NCI-H2081 (cell line): ENCODE measurements at places on chromosomes 16 and 17.

DNA sequence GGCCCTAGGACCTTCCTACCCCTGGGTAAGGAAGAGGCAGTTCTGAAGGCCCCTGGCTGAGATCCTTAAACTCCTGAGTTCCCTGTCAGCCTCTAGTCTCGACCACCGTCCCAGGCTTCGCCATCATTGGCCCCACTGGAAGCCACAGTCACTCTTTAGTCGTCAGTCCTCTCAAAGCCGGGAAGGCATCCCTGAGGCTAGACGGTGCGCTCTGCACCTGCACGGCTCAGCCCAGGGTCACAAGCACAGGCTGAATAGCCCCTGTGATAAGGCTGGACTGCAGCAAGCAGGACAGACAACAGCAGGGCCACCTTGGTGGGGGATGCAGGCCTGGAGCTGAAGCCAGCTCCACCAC, 3.3 kb upstream of the HEXIM1 start:
- no peak for DNase-seq

GRCh38 chr16:67326472-67327309, at the start of the genes KCTD19 and LRRC36:
Gene KCTD19 (minus strand): TSS chr16:67326741. CDS start chr16:67326707, 34 bp downstream.
Gene LRRC36 (plus strand): TSS chr16:67326815. CDS start chr16:67326863, 48 bp downstream.
- DNase-seq = peak; percentile 48

DNA sequence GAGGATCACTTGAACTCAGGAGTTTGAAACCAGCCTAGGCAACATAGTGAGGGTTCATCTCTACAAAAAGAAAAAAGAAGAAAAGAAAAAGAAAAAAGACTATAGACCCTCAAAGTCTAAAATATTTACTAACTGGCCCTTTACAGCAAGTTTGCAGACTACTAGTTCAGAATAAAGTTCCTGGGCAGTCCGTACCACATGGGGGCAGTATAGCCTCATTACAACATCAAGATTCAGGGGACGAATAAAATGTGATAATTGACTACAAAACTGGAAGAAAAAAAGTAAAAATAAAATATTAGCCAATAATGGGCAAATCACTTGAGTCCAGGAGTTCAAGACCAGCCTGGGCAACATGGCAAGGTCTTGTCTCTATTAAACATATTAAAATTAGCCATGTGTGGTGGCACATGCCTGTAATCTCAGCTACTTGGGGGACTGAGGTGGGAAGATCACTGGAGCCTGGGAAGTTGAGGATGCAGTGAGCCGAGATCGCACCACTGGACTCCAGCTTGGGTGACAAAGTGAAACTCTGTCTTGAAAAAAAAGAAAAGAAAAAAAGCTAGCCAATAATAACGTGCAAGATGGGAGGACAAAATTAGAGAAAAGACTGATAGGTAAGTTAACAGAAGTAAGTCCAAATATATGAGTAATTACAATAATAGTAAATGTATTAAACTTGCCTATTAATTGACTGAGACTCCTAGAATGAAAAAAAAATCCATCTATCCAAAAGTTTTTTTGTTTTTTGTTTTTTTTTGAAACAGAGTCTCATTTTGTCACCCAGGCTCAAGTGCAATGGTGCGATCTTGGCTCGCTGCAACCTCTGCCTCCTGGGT, 129.4 kb upstream of the SEC14L1 start:
- peak; percentile 71 for DNase-seq

GRCh38 chr17:12320286-12320685, 299.6 kb downstream of the MAP2K4 start:
- DNase-seq = no peak

- no peak for DNase-seq
Measured at GRCh38 chr16:29985271-29985811, 10.1 kb downstream of the HIRIP3 start.

DNA sequence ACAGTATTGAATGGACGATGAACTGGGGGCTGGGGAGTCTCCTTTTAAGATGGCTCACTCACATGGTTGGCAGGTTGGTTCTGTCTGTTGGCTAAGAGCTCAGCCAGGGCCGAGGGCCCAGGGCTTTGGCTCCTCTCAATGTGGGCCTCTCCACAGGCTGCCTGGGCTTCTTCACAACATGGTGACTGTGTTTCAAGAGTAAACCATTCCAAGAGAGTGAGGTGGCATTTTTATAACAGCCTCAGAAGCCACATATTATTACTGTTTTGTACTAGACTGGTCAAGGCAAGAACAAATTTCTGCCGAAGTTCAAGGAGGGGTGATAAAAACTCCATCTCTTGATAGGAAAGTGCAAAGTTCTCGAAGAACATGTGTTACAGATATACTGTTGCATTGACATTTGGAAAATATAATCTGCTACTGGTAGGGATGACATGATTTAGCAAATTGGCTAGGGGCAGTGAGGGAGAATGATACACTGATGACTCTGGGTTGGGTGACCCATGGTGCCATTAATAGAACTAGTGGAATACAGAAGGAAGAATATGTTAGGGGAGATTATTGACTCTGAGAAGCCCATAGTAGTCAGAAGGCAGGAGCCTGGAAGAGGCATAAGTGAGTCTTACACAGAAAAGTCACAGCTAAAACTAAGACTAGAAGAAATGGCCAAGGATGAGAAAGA, 13.7 kb downstream of the KRABD2 start:
- no peak for DNase-seq

DNA sequence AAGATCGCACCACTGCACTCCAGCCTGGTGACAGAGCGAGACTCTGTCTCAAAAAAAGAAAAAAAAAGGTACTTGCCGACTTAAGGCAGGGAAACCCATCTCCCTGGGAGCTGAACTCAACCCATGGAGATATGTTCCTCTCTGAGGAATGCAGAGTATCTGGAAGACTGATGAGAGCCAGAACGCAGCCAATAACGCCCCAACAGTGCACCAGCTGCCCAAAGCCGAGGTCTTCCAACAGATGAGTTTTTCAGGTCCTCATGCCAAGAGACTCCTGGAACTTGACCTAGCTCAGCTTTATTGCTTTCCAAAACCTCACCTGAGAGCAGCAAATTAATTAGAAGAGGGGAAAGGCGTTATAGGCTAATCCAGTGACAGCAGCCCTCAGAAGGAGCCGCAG, 9.4 kb downstream of the ELAC2 start:
- no peak for DNase-seq

- peak; percentile 42 for DNase-seq
Measured at GRCh38 chr17:56939869-56940484, 20.9 kb downstream of the COIL start.

- no peak for DNase-seq
Measured at GRCh38 chr16:86806838-86807351, 228.5 kb downstream of the FOXL1 start.

GRCh38 chr16:75471723-75472633, 7.5 kb upstream of the TMEM170A start:
- DNase-seq = peak; percentile 46

GRCh38 chr17:2292100-2292499, 11.5 kb downstream of the SMG6 start:
- DNase-seq = no peak

DNA sequence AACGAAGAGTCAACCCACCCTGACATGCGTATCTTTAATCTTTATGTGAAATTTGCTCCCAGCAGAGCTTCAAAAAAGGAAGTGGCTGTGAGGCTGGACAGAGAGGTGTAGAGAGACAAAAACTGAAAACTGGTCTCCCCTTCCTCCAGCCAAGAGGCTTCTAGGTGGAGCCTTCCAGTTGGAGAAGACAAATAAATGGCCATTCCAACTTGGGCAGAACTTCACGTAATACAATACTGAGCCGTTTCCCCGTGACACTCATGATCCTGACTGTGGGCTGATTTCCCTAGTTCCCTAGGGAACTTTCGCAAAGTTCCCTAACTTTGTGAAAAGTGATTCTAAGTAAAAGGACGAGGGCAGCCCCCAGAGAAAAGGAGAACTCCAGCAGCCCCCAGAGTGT, 78.8 kb downstream of the ZFHX3 start:
- DNase-seq = no peak

- DNase-seq = no peak
Measured at GRCh38 chr17:42853004-42853403, 2.0 kb downstream of the AOC3 start.

GRCh38 chr16:67857547-67858233, 10.2 kb upstream of the CENPT start:
- DNase-seq = peak; percentile 60

GRCh38 chr16:72247821-72248253, 75.9 kb upstream of the PMFBP1 start:
- DNase-seq = no peak

GRCh38 chr17:61388561-61389356, 10.9 kb upstream of the TBX2 start:
- no peak for DNase-seq
